ENCODE measurements at places on chromosomes 16 and 17.

DNA sequence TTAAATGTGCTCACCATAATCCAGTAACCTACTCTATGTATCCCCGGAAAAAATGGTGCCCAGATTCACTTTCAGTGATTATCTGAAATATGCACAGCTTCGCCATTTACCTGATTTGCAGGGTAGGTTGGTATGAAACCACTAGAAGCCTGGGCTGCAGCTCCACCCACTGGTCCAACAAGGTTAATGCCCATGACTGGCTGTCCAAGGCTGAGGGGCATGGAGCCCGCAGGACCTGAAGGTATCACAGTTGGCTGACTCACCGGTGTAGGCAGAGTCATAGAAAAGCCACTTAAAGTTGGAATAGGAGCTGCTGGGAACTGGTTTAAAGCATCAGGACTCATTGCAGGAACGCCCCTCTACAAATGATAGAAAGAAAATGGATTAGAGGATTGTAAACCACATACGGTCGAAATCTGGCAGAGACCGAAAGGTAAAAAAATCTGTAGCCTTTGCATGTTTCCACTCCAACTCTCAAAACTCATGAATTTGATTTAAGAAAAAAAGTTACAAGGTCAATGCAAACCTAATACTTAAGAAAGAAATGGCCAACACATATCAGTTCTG lies 38.6 kb downstream of the SYNRG start:
- DNase-seq = no peak

DNA sequence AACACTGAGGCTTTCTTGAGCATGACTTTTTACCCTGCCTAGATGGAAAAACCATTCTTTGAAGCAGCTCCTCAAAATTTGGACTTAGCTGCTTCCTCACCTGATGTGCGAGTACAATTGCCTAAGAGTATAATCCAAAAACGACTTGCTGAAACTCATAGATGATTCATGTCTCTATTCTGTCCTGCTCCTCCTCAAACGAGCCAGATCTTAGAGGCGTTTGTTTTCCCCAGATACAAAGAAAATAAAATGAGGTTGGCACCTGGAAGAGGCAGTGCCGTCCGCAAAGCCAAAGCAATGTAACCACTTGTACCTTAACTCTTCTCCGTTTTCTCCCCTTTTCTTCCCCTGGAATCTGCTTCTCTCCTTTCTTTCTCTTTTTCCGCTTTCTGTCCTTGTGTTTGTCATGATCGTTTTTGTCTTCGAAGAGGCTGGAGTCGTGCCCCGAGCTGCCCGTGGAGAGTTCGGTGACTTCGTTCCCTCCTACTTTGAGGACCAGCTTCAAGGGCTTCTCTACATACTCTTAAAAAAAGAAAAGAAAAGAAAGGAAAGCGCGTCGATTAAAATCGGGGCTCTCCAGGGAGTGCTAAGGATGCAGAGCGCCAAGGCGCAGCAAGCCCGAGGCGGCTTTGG lies 895 bp downstream of the BRD7 start:
- DNase-seq = no peak

DNA sequence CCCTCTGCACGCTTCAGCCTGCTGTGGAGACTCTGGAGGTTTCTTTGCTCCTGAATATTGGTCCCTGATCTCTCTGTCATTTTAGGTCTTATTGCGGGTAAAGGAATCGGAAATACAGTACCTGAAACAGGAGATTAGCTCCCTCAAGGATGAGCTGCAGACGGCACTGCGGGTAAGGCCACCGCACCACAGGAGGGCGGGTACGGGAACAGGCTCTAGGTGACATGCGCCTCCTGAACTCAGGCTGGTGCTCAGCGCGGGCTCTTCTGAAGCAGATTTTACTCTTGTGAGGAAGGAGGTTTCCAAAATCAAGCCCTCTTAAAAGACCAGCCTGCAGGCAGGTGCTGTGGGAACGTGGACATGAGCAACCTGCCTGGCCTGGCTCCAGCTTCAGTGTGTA lies 29.8 kb downstream of the PLD6 start:
- no peak for DNase-seq

- DNase-seq = no peak
These were observed 2.7 kb downstream of the N4BP1 start for GRCh38 chr16:48607056-48607825.

- DNase-seq = no peak
These were observed 147.4 kb downstream of the CDK5R1 start for GRCh38 chr17:32634167-32634566.

- no peak for DNase-seq
These were observed 23.1 kb downstream of the NTAN1 start for GRCh38 chr16:15032547-15033308.

DNA sequence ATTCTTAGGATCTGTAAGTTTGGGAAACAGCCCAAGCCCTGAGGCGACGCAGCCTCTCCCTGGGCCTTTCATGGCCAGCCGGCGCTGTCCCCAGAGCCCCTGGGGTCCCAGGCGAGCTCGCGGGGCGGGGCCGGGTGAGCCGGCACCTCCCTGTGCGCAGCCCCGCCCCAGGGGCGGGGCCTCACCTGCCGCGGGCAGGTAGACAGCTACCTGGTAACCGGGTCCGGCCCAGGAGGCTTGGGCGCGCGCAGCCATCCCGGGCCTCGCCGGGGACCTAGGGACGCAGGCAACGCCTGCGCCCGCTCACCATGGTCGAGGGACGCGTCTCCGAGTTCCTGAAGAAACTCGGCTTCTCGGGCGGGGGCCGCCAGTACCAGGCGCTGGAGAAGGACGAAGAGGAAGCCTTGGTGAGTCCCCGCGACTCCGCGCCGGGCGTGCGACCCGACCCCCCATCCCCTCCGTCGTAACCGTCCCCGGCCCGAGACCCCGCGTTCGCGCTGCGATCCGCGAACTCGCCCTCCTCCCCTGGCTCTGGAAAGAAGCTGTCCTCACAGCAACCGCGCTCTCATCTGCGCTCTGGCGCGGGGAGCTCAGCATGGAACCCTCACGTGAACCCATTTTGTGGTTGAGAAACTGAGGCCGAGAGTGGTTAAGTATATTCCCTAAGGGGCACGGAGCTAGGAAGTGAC lies at the start of gene ATP2C2:
TSS of gene ATP2C2 (plus strand) at position 231 of the 689 bp plus-strand sequence. CDS start at position 309, 78 bp downstream.
- no peak for DNase-seq

Data from amniotic stem cell (primary cell).